ENCODE measurements at places on chromosomes 2 and 18.

- DNase-seq = no peak
Measured at GRCh38 chr18:22550861-22551260, 133.1 kb upstream of the CTAGE1 start.

DNA sequence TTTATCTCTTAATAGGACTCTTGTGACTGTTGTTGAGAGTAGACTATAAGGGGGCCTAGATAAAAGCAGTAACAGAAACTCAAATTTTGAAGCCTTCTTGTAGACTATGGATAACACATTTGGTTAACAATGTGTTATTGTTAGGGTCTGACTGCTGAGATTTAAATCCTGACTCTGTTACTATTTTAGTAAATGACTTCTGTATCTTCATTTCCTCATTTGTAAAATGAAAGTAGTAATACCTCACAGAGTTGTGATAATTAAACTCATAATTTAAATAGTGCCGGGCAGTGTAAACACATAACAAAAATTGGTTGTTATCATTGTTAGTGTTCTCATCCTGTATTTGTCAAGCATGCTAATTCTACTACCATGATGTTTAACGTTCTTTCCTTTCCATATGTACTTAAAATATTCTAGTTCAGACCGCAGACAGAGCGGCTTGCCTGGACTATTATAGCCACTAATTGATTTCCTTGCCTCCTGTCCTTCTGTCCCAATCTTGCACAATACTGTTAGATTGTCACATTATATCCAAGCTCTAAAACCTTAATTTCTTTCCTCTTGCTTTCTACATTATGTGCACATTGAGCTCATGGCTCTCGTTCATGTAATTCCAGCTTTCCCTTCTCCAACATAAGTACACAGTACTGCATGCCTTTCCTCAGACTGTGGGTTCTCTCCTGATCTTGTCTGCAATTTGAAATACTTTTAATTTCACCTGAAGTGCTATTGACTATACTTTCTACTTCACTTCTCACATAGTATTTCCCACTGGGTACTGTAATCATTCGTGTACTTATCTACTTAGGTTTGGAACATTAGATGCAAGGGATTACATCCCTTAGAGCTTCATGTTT lies 48.4 kb downstream of the RBBP8 start:
- DNase-seq = no peak

DNA sequence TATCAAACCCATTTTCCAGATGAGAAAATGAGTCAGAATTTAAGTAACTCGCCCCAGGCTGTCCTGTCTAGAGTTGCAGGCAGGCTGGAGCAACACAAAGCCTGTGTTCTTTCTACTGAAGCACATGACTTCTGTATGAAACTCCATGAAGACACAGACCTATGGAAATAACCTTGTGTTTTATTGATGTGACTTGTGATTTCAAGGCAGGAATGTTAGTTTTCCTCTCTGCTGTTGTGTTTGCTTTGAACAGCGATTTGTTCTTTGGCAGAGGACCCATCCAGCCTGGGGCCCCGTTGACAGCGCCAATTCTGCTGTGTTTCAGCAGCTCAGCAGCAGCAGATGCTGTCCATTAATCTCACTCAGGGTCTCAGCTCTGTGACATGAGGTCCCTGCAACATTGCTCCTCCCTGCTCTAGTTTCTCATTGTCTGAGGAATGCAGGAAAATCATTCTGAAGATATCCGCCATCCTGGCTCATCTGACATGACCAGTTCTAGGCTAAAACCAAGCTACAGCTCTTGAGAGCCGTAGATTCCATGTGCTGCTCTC lies 344.3 kb upstream of the RAB12 start:
- DNase-seq = no peak

DNA sequence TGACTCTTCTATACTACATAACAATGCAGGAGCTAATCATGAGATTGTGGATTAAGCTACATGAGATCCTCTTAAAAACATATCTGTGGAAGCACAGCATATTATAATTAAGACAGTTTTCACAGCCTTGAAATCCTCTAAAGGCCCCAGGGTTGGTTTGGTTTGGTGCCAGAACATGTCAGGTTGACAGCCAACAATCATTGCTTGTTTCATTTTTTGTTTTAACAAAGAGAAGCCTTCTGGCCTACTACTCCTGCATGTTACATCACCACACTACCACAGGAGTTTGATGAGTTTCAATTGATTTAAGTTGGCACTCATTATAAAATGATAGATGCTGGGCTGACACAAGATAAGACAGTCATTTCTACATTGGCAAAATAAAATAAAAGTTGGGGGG lies 255.9 kb upstream of the ERBB4 start:
- DNase-seq = no peak

DNA sequence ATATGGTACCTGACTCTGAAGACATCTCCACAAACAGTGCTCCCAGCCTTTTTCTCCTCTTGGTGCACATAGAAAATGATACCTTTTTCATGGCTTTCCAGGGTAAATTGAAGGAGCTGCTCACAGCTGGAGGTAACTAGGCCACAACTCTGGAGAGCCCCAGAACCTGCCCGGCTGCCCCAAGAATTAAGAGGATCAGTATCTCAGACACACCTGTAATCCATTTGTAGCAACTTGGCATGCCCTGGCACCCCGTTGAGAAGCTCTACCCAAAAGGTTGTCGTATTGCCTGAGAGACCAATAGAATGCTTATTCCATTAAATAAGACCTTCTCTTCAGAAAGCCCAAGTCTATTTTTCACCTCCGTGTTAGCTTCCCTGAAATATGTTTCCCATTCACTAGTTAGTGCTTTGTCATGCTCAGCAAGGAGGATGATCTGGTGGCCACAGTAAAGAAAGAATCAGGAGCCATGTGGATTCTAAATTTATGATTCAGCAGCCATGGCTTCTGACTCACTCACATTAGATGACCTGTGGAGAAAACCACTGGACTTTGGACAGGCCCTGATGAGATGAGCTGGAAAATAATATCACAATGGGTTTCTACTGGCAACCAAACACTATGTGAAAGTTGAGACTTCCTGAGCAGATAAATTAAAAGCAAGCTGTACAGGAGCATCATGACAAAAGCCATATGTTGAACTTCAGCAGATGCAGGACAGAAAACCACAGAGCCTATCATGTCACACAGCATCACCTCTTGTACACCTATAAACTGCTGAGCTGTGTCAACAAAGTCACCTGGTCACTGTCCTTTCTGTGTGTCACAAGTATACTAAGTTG lies 253.3 kb upstream of the OSR1 start:
- DNase-seq = peak; percentile 99

DNA sequence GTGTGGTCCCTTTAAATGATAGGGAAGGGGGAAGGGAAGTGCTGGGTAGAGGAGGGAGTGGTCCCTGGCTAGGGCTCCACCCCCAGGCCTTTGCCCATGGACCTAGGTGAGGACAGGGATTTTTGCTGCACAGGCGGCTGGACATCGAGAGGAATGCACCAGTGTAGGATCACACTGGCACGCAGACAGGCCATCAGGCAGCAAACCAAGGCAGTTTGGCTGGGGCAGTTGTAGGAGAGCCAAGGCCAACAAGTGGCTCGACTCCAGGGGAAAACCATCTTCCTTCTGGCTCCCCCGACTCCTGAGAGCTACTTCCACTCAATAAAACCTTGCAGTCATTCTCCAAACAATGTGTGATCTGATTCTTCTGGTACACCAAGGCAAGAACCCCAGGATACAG lies 402.0 kb upstream of the LRRTM1 start:
- DNase-seq = no peak

GRCh38 chr2:127231130-127231865 lies 11.2 kb upstream of the CYP27C1 start:
- DNase-seq = peak; percentile 63

DNA sequence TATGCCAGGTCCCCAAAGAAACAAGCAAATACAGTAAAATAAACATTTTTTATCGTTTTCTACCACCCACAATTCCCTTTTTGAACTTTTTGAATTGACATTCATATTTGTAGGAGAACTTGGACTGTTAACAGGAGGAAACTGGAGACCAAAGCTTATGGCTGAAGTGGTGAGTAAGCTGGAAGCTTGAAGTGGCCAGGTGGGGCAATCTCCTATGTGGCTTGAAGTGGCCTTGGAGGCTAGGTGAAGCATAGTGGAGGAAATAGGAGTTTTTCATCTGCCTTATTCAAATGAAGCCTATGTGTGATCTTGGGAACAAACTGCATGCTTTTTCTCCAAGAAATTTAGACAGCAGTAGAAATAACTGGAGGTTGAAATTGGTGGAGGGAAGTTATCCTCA lies 962.9 kb upstream of the FANCL start:
- DNase-seq = no peak

- DNase-seq = no peak
Measured at GRCh38 chr2:57450170-57450569, 596.4 kb upstream of the VRK2 start.

DNA sequence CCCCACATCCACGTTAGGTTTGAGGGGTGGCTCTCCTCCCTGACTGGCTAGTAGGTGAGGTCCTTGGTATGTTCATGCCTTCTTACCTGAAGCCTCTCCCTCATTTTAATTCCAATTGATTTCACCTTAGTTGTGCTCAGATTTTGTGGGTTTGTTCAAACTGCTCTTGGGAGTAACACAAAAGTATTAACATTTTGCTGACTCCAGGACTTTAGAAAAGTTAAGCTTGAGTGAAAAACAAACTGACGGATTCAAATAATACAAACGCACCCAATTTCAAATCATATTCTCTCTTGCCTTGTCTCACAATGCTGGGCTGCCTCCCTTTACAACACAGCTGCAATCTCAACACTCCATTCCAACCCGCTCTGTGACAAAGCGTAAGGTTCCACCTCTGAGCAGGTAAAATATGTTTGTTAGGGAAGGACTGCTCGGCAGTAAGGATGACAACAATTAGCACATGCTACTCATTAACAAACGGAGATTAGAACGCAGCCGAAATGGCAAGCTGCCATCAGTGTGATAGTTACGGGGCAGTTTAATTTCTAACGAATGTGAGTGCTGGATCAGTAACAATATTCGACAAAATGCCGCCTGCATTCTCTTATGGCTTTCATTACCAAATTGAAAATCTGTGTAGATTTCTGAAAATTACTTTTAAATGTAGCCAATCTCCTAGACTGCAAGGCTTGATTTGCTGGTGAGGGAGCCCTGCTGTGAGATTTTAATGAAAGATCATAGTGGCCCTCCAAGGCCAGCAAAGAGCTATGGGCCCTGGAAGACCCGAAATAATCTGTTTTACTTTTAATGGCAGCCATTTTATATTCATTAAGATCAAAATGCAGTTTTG lies 730.6 kb upstream of the FANCL start:
- no peak for DNase-seq
